ENCODE measurements at places on chromosomes 2 and 18.
A peak's percentile ranks its signal among the peaks of the same experiment; 100 is the strongest.

DNA sequence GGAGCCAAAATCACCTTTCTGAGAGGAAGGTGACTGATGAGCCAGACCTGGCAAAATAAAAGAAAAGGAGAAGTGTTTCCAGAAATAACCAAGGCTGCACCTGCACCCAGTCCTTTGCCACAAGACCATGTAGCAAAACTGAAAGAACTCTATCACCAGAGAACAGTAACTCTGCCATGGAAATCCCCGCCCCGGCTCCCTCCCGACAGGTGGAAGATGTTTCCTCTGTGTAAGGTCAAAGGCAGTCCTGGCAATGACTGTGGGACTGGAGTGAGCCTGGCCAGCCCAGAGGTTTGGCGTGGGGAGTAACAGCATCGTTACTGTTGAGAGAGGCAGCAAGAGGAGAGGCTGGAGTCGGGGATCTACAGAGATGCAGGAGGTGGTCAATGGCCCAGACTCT lies 42.3 kb downstream of the SPRED2 start:
- no peak for DNase-seq

DNA sequence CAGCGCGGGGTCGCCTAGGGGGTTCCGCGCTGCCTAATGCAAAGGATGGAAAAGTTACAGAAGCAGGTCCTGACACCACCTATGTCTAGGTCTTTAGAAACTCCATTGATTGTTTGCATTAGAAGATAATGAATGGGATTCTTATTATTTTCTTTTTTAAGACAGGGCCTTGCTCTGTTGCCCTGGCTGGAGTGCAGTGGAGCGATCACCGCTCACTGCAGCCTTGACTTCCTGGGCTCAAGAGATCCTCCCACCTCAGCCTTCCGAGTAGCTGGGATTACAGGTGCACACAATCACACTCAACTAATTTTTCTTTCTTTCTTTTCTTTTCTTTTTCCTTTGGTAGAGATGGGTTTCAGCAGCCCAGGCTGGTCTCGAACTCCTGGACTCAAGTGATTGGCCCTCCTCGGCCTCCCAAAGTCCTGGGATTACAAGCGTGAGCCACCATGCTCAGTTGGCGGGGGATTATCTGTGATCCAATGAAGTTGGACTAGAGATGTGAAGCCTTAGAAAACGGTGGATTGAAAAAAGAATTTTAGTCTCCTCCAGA lies 761 bp upstream of the IDH1 start:
- no peak for DNase-seq

DNA sequence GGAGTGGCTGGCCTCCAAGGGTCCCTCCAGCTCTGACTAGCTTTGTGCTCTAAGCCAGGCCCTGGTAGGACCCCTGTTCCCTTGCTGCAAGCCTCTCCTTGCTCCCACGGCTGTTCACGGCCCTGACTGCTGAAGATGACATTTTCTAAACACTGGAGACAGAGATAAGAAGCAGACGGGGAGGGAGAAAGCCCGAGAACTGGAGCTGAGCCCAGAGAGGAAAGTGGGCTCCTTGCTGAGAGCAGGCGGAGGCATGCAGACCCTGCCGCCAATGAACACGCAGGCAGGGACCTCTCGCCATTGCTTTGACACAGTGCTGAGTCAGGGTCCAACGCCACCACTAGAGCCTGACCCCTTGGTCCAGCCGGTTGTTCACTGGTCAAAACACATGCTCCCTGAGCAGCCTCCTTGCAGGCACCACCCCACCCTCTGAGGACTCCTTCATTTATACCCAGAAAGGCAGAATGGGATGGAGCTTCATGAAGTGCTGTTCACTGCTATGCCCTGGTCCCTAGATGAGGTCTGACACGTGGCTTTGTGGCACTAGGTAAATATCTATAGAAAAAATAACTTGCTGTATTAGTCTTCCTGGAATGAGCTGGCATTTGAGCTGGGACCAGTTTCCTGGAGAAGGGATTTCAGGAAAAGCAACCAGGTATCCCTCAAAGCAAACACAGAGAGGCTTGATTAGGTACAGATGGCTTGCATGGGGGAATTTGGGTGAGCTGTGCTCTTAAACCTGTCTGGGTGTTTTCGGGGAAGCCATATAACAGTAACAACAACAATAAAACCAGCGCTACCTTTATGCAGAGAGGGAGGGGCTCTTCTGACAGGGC lies 65.7 kb downstream of the MCFD2 start:
- DNase-seq: no peak

DNA sequence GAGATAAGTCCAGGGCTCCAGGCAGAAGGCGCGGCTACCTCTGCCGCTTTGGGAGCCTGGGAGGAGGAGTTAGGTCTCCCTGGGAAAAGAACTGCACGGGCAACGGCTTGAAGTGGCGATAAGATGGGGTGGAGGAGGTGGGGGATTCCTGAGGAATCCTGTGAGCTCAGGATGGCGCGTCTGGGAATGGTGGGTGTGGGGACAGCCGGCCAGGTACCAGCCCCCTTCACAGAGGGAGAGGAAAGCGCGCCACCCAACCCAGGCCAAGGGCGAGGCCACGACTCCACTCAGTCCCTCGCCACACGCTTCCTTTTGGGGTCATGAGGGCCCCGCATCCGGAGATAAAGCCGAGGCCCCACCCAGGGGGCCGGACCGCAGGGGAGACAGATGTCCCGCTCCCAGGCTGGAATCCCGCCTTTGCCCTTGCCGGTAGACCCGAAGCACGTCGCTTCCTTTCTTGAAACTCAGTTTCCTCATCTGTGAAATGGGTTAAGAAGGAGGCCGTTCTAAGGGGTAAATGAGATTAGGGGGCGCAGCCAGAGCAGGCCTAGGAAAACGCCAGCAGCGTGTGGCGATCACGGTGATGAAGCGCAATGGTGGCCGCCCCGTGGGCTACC lies 1.7 kb upstream of the CTDSP1 start:
- DNase-seq: no peak

GRCh38 chr2:106638043-106638442 lies 150.9 kb downstream of the CD8B2 start:
- DNase-seq: no peak

DNA sequence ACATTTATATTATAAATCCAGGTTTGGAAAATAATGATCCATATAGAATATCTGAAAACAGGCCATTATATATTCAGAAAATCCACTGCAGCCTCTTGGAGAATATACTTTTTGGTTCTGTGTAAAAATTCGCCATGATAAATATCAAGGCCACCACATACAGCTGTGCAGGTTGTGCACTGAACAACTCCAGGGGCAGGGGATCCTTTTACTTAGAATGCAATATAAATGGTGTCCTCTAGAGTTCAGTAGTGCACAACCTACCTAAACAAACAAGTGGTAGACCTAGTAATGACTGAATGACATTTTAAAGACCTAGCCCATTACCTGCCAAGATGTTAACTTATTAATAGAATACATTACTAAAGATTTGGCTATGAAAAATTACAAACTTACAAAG lies 22.4 kb downstream of the MOGAT1 start:
- no peak for DNase-seq

- DNase-seq: no peak
Observed at GRCh38 chr18:63365876-63366212, 1.2 kb downstream of the KDSR start.

DNA sequence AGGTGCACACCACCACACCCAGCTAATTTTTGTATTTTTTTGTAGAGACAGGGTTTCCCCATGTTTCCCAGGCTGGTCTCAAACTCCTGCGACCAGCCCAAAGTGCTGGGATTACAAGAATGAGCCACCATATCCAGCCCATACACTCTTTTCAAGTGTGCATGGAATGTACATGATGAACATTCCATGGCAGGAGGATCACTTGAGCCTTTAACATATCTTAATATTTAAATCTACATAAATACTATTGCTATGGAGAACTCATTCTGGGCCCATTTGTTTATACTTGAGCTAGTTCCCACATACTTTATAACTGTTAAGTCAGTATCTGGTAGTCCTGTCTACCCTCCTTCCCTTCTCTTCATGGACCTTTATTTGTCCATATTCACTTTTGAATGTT lies 48.4 kb downstream of the RPE start:
- no peak for DNase-seq

GRCh38 chr2:237171396-237171795 lies 85.7 kb downstream of the COPS8 start:
- DNase-seq: no peak

DNA sequence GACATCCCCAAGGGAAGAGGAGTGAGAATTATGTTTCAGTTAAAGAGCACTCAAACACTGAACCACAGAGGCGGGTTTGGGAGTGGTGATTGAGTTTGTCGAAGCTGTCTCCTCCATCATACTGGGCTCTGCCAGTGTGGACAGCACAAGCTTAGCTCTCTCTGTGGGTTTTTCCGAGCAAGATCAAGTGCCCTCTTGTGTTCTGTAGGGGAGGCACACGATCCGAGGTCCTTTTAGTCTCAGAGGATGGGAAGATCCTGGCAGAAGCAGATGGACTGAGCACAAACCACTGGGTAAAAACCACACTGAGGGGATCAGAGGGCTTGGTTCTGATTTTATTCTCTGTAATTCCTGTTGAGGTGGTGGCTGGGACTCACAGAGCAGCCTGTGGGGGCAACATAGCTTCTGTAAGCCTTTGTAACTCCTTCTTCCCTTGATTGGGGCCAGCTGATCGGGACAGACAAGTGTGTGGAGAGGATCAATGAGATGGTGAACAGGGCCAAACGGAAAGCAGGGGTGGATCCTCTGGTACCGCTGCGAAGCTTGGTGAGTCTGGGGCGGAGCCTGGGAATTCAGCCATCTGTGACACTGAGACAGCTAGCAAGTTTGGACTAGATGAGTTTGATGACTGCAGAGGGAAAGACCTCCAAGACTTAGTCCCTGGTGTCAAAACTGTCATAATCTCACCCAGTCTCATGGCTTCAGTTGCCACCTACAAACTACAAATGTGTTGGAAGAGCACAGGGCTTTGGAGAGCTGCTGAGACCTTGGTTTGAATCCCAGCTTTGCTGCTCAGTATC lies 2.0 kb downstream of the NAGK start:
- DNase-seq: no peak

- no peak for DNase-seq
Observed at GRCh38 chr18:52422985-52423601, 83.1 kb downstream of the DCC start.

- DNase-seq: no peak
Observed at GRCh38 chr18:58400331-58400870, 228.5 kb downstream of the ALPK2 start.

- no peak for DNase-seq
Observed at GRCh38 chr2:232377319-232377718, 1.2 kb upstream of the ALPP start.

GRCh38 chr18:77077941-77078689 lies 54.5 kb downstream of the MBP start:
- DNase-seq: no peak

- no peak for DNase-seq
Observed at GRCh38 chr2:28522481-28522880, 26.6 kb downstream of the PLB1 start.

GRCh38 chr18:10231220-10231619 lies 223.2 kb upstream of the APCDD1 start:
- DNase-seq: no peak

DNA sequence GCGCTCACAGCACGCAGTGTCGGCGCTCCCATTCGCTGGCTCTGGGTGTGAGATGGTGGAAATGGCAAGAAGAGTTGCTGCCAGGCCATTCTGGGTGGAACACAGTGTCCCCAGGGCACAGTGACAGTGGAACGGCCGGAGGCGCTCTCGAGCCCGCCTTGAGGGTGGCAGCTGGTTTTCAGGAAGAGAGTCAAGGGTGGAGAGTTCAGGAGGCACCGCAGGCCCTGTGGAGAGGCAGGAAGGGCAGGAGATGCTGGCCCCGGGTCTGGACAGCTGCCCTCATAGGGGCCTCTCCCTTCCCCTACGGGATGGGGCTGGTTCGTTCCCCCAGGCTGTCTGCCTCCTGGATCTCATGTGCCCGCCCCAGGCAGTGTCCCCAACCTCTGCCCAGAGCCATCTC lies 12.5 kb downstream of the GPC1 start:
- no peak for DNase-seq

GRCh38 chr2:38441346-38441745 lies 64.3 kb upstream of the ATL2 start:
- DNase-seq: no peak

GRCh38 chr18:44896846-44897245 lies 216.2 kb downstream of the SETBP1 start:
- DNase-seq: no peak

DNA sequence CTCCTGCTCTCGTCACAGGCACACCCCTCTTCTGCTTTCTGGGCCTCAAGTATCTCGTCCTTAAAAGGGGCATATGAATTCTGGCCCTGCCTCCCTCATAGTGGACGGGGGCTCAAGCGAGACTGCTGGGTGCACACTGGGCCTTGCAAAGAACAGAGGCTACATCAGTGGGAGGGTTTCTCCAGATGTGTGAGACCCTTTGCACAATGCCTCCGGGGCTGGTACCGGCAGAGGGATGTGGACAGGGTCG lies 25.0 kb downstream of the CRACDL start:
- no peak for DNase-seq

GRCh38 chr2:58957188-58957840 lies 716.2 kb upstream of the FANCL start:
- DNase-seq: no peak

GRCh38 chr2:131093006-131093695 lies at the start of gene FAM168B:
Gene FAM168B, minus strand, starts transcription at chr2:131093460. Its CDS starts 10,814 bp downstream, at chr2:131082646.
- DNase-seq: peak; percentile 87

DNA sequence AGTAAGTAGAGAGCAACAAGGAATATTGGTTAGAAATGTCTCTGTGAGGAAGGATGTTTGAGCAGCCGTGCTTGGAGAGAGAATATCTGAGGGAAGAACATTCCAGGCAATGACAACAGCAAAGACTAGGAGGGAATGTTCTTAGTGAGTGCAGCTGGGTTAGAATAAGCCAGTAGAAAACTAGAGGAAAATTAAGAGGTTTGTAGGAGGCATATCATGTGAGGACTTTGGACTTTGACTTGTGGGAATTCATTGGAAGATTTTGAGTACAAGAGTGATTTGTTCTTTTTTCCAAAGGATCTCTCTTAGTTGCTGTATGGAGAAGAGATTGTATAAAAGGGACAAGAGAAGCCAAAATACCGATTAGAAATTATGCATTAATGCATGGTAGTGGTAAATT lies 47.2 kb downstream of the PPM1B start:
- no peak for DNase-seq

DNA sequence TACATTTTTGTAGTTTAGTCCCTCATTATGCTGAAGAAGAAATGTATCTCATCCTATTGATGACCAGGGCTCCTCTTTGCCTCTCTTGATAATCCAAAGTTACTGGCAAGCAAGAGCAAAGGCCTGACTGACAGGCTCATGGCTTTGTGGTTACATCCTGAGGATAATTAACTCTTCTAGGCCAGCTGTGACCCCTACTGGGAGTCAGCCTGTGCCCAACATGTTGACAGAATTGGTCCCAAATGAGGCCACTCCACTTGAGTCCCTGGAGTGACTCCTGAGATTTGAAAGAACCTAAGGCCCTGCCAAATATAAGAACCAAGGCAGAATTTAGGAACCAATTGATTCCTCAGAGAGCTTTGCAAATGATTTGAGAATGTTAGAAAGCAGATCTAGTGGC lies 973.8 kb upstream of the CELF4 start:
- DNase-seq: no peak

- no peak for DNase-seq
Observed at GRCh38 chr2:45167920-45168629, 158.8 kb upstream of the SIX2 start.

- peak; percentile 18 for DNase-seq
Observed at GRCh38 chr18:11947214-11948191, 33.8 kb upstream of the IMPA2 start.

All from activated T-helper 1 cell treated with anti-CD3 and anti-CD28 coated beads, Interleukin-2, amount 50 U/mL, for 16 hours (primary cell).